ENCODE measurements at places on chromosomes 1 and 21. TPM values are rescaled to one million over a fixed set of nuclear protein-coding genes. Genes with fewer than 3 reads are reported as not detected.

PDE9A gene
- 4.0 TPM for total RNA-seq

FAM177B gene
- not detected for total RNA-seq

ANKRD34A gene
- total RNA-seq: 2.3 TPM

EPHA8 gene
- not detected for total RNA-seq

DCDC2B gene
- not detected for total RNA-seq

SOD1 gene
- total RNA-seq: 183 TPM

S100A7A gene
- not detected for total RNA-seq

HSD3B2 gene
- not detected for total RNA-seq

C8A gene
- total RNA-seq: not detected

Data from posterior vena cava (tissue), 2 donors.